ENCODE measurements at places on chromosomes 11 and 22. TPM values are rescaled to one million over a fixed set of nuclear protein-coding genes. Genes with fewer than 3 reads are reported as not detected.

PAMR1 gene
- 0.25 TPM for total RNA-seq

APOA5 gene
- not detected for total RNA-seq

SDHAF2 gene
- 41.8 TPM for total RNA-seq

UVRAG gene
- 56.3 TPM for total RNA-seq

PKP3 gene
- 0.06 TPM for total RNA-seq

ZNRF3 gene
- total RNA-seq = 1.6 TPM

TRIM48 gene
- total RNA-seq = not detected

BATF2 gene
- 0.32 TPM for total RNA-seq

MS4A3 gene
- total RNA-seq = not detected

OR52A1 gene
- total RNA-seq = not detected

CCDC188 gene
- 9.2 TPM for total RNA-seq

PDE2A gene
- 159 TPM for total RNA-seq

NXPE4 gene
- not detected for total RNA-seq

TRIM6 gene
- 1.3 TPM for total RNA-seq

TYR gene
- total RNA-seq = not detected

ARAP1 gene
- total RNA-seq = 106 TPM

ART5 gene
- total RNA-seq = not detected

CECR2 gene
- under 0.01 TPM for total RNA-seq

SLC37A4 gene
- total RNA-seq = 12.5 TPM

IFITM2 gene
- 82.6 TPM for total RNA-seq

IFT27 gene
- total RNA-seq = 12.6 TPM

TRIM66 gene
- 8.5 TPM for total RNA-seq

DKK3 gene
- total RNA-seq = 408 TPM

UCP3 gene
- 0.16 TPM for total RNA-seq

TRIM77 gene
- not detected for total RNA-seq

SHANK3 gene
- total RNA-seq = 37.3 TPM

SDF2L1 gene
- 53.1 TPM for total RNA-seq

ADM2 gene
- total RNA-seq = 3.2 TPM

KRTAP5-2 gene
- total RNA-seq = not detected

SLC25A45 gene
- total RNA-seq = 0.81 TPM

NPAS4 gene
- total RNA-seq = not detected

FGF19 gene
- total RNA-seq = not detected

C11orf52 gene
- 0.25 TPM for total RNA-seq

MFRP gene
- under 0.01 TPM for total RNA-seq

TIMP3 gene
- 34.6 TPM for total RNA-seq

B4GALNT4 gene
- 0.16 TPM for total RNA-seq

APOA1 gene
- total RNA-seq = not detected

ARHGAP1 gene
- 28.9 TPM for total RNA-seq

MRGPRX4 gene
- 0.57 TPM for total RNA-seq

LRRC74B gene
- total RNA-seq = not detected

MPEG1 gene
- total RNA-seq = 0.06 TPM

SCGB2A2 gene
- total RNA-seq = not detected
